MCF 10A (cell line): ENCODE measurements at places on chromosomes 6 and 20. TPM values are rescaled to one million over a fixed set of nuclear protein-coding genes. Genes with fewer than 3 reads are reported as not detected.

Gene FRK
- 0.82 and 0.98 TPM in 2 replicates for total RNA-seq

Gene OR2B6
- total RNA-seq = not detected in 2 replicates

GRCh38 chr6:91029211-91029610, 442.3 kb upstream of the MAP3K7 start:
- DNase-seq = peak; percentile 3

GRCh38 chr20:3889489-3890397, 556 bp downstream of the PANK2 start:
- DNase-seq = peak; percentile 30

DNA sequence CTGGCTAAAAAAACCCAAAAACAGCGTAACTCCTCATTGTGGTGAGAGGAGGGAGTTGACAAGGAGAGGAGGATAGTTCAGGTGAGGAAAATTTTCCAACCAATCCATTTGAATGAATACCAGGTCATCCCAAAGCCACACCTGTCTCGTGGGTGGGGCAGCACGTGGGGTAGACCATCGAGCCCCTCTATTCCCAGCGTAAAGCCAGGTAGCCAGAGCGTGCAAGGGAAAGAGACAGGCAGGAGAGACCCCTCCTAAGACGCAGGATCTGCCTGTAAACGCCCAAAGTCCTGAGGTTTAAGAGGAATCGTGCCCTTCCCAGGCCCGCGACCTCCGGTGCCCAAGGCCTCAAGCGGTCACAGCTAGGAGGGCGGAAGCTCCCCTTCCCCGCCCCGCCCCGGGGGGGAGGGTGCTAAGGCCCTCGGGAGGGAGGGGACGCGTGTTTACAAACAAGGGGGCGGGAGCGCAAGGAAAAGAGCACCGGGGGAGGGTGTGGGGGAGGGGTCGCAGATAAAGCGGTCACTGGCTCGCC, 712 bp downstream of the RXRB start:
- DNase-seq = peak; percentile 76

Gene RRAGD
- total RNA-seq = 0.33 and 0.49 TPM in 2 replicates

Gene ZNF337
- total RNA-seq = 19.5 and 23.0 TPM in 2 replicates

Gene MUC22
- not detected in 2 replicates for total RNA-seq

DNA sequence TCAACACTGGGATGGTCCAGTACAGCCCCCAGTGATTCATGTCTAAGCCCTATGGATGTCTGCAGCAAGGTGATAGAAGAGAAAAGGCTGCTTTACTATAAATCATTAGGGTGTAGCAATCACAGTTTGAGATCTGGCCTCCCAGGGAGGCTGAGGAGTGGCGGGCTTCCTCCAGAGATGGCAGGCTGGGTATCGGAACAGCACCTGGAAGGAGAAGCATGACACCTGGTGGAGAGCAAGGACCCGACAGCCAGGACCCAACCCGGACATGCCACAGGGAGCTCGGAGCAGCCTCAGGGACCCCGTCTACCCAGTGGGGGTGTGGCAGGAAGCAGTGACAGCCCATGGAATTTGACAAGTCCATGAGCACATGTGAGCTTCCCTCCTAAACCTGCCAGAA, 114.8 kb upstream of the CD93 start:
- DNase-seq = peak; percentile 79

GRCh38 chr20:1801225-1801928, 93.8 kb upstream of the SIRPA start:
- DNase-seq = no peak

GRCh38 chr20:23146181-23146580, 60.1 kb upstream of the CD93 start:
- DNase-seq = no peak

DNA sequence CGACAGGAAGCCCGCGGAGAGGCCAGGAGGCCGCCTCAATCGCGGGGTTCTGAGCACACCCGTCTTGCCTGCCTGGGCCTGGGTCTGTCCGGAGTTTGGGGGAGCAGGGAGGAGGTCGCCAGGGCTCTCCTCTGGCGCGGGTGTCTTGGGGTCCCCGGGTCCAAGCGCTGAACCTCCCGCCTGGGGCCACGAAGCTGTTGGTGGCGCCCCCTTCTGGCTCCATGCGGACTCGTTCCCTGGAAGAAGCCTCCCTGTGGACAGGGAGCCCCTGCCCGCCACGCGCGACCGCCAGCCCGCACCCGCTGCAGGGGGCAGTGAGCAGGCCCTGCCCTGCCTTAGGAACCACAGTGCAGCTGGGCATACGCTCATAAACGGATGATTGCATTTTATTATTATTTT, 44.7 kb downstream of the MCUR1 start:
- DNase-seq = no peak

- peak; percentile 25 for DNase-seq
Measured at GRCh38 chr20:61886721-61887595, 178.7 kb downstream of the TAF4 start.

- DNase-seq = no peak
Measured at GRCh38 chr20:15140286-15140685, 802.9 kb upstream of the FLRT3 start.

Gene SCGN
- not detected in 2 replicates for total RNA-seq

GRCh38 chr6:89023591-89024441, 56.7 kb upstream of the PNRC1 start:
- DNase-seq = peak; percentile 16

- no peak for DNase-seq
Measured at GRCh38 chr6:9537381-9537780, 877.5 kb downstream of the TFAP2A start.

Gene ASCC3
- 64.9 and 85.0 TPM in 2 replicates for total RNA-seq

GRCh38 chr6:4804095-4804494, 27.9 kb downstream of the CDYL start:
- peak; percentile 84 for DNase-seq

GRCh38 chr6:116763906-116764628, 1.5 kb downstream of the FAM162B start:
- DNase-seq = no peak

DNA sequence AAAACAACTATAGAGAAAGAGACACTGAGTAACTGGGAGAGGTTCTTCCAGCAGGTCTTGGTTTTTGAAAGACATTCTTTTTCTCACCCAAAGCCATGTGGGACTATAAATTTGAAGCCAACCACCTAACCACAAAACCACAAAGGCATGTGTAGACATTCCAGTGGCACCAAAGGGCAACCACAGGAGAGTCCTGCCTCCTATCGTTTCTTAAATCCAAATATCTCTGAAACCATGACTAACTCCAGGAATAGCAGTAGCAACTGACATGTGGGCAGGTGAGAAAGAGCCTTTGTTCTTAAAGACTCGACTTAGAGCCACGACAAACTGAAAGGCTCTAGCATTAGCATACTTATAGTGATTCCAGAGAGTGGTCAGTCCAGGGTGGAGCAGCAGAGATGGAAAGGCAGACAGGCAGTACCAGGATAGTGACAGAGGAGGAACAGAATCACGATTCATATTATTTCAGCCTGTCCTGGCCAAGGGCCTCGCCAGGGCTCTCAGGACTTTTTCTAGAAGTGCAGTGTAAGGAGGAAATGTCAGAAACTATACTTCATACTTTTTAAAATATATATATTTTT, 9.4 kb upstream of the COL9A1 start:
- peak; percentile 90 for DNase-seq

DNA sequence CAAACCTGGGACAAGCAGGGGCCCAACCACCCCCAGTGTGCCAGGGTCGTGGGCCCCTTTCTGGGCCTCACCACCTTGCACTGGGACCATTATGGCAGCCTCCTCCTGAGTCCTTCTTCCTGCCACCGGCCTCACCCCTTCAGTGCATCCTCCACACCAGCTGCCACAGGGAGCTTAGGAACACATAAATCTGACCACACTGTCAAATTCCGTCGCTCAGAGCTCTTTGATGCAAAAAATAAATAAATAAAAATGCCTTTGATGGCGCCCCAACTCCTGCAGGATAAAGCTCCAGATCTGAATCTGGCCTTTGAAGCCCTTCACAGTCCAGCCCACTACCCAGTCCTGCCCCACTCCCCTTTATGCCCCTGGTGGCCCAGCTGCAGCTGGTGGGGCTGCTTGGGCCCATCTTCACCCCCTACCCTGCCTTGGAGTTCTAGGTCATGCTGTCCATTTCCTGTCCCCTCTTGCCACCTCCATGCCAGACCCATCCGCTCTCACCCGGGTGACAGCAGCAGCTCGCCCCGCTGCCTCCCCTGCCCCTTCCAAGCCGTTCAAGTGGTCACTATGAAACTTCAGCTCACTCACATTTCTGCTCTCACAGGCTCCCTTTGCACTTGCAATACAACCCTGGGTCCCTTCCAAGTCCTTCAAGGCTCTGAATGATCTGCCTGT, 16.0 kb downstream of the MYH7B start:
- no peak for DNase-seq

DNA sequence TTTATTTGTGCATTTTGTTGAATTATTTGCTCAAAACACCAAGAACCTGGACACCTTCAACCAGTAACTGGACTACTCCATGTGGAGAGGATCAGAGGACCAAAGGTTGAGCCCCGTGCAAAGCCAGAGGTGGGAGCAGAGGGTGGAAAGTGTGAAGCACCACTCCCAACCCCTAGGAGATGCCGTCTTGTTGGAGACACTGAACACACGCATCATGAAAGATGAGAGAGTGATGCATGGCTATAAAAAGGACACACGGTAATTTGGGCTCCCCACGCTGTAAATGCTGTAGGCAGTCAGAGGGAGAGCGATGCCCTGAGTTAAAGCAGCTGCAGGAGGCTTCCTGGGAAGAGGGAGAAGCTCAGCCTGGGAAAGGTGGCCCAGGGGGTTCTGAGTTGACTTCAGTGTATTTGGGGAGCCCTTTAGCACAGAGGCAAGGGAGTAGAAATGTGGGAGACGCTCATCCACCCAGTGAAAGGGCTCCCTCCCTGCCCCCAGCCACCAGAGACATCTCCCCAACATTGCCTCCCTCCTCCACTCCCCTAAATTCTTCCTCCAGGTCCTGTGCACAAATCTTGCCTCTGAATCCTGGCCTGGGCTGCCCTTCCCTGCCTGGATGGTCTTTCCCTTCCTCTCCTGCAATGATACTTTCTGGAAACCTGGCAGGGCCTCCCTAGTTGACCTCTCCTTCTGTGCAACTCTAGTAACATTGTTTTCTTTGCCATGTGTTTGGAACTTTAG, 55.8 kb upstream of the IYD start:
- no peak for DNase-seq
